NCI-H524 treated with DMSO at 0.1 percent for 48 hours (cell line): ENCODE measurements at places on chromosomes 3 and 15.
A peak's percentile ranks its signal among the peaks of the same experiment; 100 is the strongest.

GRCh38 chr3:50862221-50862620, 187.5 kb downstream of the DOCK3 start:
- peak; percentile 47 for DNase-seq

GRCh38 chr3:197354568-197355001, 56.2 kb upstream of the DLG1 start:
- peak; percentile 86 for DNase-seq

- DNase-seq = no peak
Measured at GRCh38 chr3:161879470-161879869, 382.9 kb downstream of the OTOL1 start.

- DNase-seq = no peak
Measured at GRCh38 chr3:160150066-160150465, 75.2 kb upstream of the C3orf80 start.

GRCh38 chr3:150341891-150342290, 66.2 kb upstream of the TSC22D2 start:
- DNase-seq = no peak

GRCh38 chr15:60574801-60575631, 96.1 kb upstream of the ICE2 start:
- no peak for DNase-seq

DNA sequence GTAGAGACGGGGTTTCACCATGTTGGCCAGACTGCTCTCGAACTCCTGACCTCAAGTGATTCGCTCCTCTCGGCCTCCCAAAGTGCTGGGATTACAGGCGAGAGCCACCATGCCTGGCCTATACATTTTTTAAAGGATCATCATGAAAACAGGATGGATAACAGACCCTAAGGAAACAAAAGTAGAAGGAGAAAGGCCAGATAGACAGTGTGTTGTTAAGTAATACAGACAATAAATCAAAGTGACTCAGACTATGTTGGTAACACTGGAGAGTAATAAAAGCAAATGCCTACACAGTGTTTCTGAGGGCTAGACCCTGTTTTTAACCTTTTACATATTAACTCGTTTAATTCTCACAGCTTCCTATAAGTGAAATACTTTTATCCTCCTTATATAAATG, 133.8 kb upstream of the MCTP2 start:
- DNase-seq = no peak

DNA sequence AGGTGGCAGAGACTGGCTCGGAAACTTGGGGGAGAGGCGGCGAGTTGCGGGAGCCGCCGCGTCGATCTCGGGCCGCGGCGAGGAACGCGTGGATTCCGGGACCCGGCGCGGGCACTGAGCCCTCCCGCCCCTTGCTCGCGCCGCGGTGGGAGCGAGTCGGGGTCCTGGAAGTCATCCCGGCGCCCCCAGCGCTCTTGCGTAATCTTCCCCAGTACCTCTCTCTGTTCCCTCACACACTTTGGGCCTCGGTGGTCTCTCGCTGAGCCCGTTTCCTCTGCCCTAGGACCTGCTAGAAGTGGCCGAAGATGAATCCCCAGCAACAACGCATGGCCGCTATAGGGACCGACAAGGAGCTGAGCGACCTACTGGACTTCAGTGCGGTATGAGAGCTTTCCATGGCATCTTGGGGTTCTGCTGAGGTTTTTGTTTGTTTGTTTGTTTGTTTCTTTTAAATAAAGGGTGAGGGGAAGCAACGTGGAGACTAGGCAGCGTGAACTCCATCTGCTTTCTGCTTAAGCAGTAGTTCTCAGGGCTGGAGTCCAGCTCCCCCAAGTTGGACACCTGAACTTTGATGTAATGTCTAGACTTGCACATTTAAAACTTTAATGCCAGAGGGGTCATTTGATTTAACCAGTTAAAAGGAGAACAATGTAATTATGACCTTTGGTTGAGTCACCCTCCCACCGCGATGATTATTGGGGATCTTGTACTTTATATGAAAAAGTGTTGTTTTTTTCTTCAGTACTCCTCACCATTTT, 1.3 kb downstream of the TCF12 start:
- DNase-seq = no peak

DNA sequence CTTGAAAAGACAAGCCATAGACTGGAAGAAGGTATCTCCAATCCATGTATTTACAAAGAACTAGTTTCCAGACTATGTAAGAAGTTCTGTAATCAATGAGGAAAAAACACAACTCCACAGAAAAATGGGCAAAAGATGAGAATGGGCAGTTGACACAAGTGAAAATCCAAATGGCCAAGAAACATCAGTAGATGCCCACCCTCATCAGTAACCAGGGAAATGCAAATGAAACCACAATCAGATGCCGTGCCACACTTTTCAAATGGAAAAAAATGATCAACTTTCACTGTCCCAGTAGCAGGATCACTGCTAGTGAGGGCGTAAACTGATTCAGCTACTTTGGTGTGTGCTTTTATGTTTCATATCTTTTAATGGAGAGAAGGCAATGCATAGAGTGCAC, 4.5 kb upstream of the CPEB1 start:
- no peak for DNase-seq

GRCh38 chr3:42635111-42635510, 18.4 kb upstream of the ZBTB47 start:
- DNase-seq = no peak

DNA sequence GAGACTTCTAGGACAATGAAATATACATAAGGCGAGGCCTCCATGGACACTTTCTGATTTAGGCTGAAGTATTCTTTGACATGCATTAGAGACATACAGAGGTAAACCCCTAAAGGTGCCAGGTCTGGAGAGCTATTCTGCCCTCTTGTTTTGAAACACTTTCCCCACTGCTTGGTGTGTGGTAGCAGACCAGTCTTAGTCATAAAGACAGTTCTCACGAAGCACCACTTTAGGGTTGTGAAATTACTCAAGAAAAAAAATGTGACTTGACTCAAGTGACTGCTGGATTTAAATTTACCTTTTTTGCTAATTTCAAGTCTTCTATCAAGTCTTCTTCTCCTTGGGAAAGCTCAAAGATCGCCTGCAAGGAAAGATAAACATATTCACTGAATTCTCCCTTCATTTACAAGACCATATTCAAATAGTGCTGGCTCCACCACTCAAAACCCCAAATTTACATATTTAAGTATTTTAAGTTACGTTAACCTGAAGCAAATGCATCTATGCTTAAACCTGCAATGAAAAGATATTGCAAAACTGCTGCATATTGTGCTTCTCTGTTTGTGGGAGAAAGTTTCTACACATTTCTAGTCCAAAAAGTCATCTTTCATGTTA, 48.4 kb downstream of the ARHGEF3 start:
- no peak for DNase-seq

- DNase-seq = no peak
Measured at GRCh38 chr15:49088996-49089395, 42.8 kb upstream of the SECISBP2L start.

DNA sequence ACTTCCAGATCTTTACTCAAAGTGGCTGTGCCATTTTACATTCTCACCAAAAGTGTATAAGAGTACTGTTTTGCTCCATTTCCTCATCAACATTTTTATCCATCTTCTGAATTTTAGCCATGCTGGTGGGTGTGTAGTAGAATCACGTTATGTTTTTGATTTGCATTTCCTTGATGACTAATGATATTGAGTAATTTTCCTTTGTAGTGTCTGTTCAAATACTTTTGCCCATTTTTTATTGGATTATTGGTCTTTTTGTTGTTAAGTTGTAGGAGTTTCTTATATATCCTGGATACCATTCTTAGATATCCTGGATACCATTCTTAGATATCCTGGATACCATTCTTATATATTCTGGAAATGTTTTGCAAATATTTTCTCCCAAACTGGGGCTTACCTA, 344.9 kb downstream of the LRRC3B start:
- no peak for DNase-seq

DNA sequence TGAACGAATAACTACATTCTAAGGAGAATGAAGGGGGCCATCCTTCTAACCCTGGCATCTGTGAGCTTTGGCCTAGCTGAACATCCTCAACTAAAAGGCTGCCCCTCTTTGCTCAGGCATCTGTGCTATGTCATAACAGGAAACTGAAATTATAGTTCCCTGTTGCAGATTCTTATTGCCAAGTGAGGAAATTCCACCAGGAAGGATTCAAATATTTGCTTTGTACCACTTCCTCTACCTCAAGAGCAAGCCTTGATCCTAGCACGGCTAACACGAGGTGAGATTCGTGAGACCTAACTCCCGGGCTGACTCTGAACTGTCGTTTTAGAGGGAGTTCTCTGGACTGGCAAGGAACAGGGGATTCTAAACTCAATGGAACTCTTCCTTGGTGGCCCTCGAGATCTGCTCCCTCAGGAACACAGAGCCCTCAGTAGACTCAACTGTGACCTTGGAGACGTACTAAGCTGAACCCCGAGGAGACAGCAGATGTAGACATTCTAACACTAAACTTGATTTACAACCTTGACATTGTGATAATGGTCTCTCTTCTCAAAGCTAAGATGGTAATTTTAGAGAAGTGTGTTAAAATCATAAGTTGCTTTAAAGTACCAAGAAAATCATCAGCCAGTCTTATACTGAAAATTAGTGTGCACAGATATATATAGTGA, 4.2 kb downstream of the SPG21 start:
- DNase-seq = no peak
